ENCODE measurements at places on chromosomes 7 and 10.

DNA sequence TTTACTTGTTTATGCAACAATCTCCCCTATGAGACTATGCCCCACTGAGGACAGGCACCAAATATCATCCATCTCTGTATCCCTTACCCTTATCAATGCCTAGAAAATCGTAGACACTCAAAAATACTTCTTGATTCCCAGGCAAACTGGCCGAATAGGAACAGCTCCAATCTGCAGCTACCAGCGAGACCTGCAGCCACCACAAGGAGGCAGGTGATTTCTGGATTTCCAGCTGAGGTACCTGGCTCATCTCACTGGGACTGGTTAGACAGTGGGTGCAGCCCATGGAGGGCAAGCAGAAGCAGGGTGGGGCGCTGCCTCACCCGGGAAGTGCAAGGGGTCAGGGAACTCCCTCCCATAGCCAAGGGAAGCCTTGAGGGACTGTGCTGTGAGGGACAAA lies 10.8 kb upstream of the PPP1R3C start:
- DNase-seq = no peak

DNA sequence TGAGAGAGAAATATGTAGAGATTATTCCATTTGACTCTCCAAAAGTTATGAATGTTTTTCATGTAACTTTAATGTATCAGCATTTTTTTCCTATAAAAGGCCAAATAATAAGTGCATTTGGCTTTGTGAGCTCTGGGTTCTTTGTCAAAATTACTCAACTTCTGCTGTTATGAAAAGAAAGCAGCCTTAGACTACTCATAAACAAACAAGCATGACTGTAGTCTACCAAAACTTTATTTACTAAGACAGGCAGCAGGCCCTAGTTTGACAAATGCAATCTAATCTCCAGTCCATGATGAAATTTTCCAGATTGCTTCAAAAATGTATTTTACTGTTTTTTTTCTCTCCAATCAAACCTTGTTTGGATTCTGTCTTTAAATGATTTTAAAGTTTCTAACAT lies 46.3 kb downstream of the MRPL32 start:
- DNase-seq = no peak

- DNase-seq = no peak
Observed at GRCh38 chr10:21702633-21703111, 168.6 kb downstream of the MLLT10 start.

DNA sequence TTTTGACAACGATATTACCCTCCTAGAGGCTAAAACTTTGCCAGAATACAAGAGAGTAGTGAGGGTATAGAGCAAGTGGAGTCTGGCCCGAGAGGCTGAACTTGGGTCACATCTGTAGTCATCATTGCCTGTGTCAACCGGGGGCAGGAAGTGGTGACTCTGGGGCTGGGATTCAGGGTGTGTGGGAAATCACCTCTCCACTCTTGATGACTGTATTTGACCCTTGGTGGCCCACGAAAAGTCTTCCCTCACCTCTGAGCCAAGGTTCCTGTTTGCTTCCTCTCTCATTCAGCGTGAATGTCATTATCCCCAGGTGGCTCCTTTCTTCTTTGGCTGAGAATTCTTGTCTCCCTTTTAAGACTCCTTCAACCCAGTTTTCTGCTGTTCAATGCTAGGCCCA lies 240.4 kb downstream of the ABCA13 start:
- DNase-seq = no peak

DNA sequence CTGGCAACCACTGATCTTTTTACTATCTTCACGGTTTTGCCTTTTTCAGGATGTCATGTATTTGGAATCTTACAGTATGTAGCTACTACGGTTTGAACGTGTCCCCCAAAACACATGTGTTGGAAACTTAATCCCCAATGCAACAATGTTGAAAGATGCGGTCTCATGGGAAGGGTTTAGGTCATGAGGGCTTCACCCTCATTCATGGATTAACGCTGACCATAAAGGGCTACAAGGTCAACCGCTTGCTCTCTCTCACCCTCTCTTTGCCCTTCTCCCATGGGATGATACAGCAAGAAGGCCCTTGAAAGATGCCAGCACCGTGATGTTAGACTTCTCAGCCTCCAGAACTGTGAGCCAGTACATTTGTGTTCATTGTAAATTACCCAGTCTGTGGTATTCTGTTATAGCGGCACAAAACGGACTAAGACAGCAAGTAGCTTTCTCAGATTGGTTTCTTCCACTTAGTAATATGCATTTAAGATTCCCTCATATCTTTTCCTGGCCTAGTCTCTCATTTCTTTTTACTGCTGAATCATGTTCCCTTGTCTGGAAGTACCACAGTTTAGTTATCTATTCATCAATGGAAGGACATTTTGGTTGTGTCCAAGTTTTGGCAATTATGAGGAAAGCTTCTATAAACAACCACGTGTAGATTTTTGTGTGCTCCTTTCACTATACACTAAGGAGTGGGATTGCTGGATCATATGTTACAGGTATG lies 3.0 kb upstream of the CRYGN start:
- no peak for DNase-seq

GRCh38 chr10:133034092-133034491 lies 53.6 kb upstream of the ADGRA1 start:
- DNase-seq = no peak
